Ammon's horn (tissue), 1 donor: ENCODE measurements at places on chromosomes 7 and 10.
A peak's percentile ranks its signal among the peaks of the same experiment; 100 is the strongest.

- no peak for DNase-seq
These were observed 133.3 kb downstream of the EXOC4 start for GRCh38 chr7:133386205-133386604.

DNA sequence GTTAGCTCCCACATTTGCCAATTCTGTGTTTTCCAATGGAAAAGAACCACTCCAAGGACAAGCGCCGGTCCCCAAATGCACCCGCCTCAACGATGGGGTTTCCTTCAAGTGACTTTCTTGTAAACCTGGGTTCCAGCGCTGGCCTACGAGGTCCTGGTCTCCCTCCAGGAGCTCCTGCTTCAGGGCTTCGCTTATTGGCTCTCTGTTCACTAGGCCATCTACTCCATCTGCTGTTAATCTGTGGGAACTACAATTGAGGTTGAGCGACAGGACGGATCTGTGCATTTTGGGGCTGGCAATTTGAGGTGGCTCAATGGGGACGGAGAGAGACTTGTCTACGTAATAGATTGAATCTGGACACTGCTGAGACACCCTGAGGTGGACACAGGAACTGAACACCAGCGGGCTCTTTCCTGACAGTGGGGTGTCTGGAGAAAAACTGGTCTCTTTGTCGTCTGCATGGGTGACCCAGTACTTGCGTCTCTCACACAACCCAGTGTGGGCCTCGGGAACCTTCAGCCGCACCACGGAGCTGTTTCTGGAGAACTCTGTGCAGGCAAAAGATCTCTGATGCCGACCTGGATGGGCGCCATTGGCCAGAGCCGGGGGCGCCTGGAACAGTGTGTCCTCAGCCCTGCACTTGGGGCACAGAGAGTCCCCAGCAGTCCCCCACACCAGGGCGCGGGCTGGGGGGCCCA, 115.9 kb upstream of the ADAM12 start:
- DNase-seq = peak; percentile 70

- DNase-seq = no peak
These were observed 1.9 kb downstream of the SYPL1 start for GRCh38 chr7:106110238-106110560.

- DNase-seq = no peak
These were observed 73.3 kb upstream of the RHEB start for GRCh38 chr7:151592868-151593486.

- DNase-seq = peak; percentile 23
These were observed 59.6 kb downstream of the PKD1L1 start for GRCh38 chr7:47888371-47889265.

- DNase-seq = no peak
These were observed 32.2 kb downstream of the ZCCHC24 start for GRCh38 chr10:79413196-79413595.

DNA sequence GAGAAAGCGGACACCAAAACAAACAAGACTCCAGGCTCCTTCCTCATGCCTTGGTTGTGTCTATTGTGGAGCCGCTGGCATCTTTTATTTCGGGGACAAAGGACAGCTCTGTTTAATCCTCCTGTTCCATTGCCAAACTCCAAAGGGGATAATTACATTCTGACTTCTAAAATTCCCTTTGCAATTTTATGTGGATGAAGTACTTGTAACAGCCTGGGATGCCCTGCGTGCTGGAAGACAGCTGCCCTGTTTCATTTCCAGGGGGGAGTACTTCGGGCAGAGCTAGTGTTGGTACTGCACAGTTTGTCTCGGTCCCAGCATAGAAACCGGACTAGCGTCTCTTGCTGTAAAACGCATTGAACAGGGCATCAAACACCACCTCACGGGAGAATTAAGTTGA, 90.9 kb downstream of the BAMBI start:
- peak; percentile 75 for DNase-seq

- DNase-seq = no peak
These were observed 546.1 kb upstream of the FOXK1 start for GRCh38 chr7:4136036-4136435.

- no peak for DNase-seq
These were observed 67.0 kb downstream of the MAP3K8 start for GRCh38 chr10:30500963-30501504.

DNA sequence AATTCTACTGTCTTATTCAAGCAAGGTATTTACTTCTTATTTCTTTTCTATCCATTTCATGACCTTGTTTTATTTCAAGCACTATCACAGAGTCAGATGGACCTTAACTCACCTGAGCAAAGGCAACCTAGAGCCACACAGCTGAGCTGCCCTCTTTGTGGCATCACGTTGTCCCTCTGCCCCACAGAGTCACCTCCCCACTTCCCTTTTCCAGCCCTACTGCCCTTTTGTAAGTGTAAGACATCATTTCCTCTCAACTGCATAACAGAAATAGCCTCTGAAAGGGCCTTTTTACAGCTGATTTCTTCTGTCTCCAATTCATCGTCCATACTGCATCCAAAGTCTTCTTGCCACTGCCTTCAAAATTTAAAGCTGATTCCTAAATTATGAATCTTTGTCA, 946.0 kb downstream of the NRG3 start:
- DNase-seq = no peak

DNA sequence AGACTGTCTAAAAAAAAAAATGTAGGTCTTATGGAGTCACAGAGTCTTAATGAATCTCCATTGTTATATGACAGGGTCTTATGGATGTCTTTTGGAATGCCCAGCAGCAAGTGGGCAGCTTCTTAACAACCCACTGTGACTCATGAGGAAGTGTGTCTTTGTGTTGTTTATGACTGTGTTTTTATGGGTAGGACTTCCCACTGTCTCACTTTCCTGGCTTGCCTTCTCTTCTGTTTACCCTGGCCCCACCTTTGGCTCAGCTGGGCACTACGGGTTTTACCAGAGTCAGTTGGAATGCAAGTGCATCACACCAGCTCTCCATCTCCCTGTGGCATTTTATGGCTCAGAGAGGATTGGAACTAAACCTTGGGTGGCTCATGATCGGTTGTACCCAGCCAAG, 580.5 kb downstream of the AUTS2 start:
- no peak for DNase-seq

DNA sequence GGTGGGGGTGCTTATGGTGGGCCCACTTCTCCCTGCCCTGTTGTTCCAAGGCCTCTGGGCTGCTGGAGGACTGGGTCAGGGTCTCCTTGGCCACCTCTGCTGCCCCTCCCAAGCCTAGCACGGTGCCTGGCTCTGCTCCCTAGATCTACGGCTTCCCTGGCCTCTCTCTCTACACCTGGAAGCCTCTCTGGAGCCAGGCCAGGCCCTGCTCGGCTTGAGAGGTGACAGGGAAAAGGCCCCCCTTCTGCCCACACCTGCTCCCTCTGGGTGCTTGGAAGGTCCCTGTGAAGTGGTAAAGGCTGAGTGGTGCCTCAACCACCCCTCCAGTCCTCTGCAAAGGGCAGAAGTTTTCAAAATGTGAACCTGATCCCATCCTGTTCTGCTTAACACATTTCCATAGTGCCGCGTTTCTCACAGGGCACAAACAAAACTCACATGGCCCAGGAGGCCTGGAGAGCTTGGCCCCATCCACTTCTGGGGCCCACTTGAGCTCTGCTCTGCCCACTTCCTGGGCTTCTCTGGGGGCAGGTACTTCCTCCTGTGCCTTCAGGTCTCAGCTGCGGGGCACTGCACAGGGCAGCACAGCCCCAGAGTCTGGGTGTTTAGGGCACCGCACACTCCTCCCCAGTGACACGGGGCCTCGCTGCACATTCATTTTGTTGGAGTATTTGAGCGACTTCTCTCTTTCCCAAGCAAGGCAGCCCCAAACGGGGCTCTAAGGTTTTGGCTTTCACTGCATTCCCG, 169.9 kb downstream of the PIP4K2A start:
- no peak for DNase-seq

- no peak for DNase-seq
These were observed 136.9 kb downstream of the CFTR start for GRCh38 chr7:117616694-117617093.

GRCh38 chr10:92387289-92387940, 96.4 kb downstream of the MARCHF5 start:
- DNase-seq = no peak

DNA sequence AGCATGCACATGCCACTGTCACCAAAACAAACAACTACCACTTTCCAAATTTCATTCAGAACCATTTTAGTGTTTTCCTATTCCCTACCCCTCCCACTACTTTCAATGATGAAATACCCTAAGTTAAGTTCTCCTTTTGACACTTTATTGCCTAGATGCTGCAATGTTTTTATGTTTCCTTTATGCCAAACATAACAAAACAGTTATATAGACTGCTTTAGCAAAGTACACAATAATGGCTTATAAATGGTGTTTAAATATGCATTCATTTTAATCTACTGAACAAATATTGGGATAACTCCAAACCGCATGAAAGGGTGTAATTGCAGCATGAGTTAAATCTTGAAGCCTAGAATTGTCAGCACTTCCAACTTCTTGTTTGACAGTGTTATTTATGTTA, 69.2 kb downstream of the PHYHIPL start:
- DNase-seq = no peak

GRCh38 chr10:132162021-132162531, 24.7 kb upstream of the DPYSL4 start:
- DNase-seq = no peak

DNA sequence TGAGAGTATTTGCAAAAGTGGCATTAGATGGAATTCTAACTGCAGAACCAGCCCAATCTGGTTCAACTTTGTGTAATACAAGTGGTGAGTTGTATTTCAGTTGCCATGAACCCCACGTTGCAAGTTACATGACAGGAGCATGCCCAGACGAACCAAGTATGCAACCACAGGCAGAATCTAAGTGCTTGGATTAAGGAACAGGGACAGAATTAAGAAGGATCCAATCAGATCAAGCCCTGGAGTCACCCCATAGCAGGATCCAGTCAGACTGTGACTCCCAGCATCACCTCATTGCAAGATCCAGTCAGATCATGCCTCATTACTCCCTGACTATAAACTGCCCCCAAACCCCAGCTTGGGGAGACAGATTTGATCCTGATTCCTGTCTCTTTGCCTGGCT, 388.7 kb upstream of the NRP1 start:
- no peak for DNase-seq

DNA sequence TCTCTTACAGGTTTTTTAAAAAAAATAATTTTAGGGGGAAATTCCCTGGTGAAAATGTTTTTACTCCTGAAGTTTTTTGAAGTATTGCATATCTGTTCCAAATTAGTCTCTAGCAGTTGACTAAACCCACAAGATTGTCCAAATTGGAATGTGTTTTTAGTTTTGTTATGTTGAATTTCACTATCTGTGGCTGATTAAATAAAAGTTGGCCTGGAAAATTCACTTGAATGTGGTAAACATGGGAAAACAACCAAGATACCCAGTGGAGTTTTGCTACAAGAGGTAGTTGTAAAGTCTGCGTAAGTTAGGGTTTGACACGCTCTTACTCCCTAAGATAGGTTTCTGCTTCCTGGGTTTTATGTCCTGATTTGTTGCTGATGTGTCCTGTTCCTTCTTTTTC, 3.3 kb downstream of the TSGA13 start:
- DNase-seq = no peak
